LHCN-M2 (cell line): ENCODE measurements at places on chromosomes 5 and 9. TPM values are rescaled to one million over a fixed set of nuclear protein-coding genes. Genes with fewer than 3 reads are reported as not detected.

The NELFB gene
- total RNA-seq = 60.7 and 61.8 TPM in 2 replicates

DNA sequence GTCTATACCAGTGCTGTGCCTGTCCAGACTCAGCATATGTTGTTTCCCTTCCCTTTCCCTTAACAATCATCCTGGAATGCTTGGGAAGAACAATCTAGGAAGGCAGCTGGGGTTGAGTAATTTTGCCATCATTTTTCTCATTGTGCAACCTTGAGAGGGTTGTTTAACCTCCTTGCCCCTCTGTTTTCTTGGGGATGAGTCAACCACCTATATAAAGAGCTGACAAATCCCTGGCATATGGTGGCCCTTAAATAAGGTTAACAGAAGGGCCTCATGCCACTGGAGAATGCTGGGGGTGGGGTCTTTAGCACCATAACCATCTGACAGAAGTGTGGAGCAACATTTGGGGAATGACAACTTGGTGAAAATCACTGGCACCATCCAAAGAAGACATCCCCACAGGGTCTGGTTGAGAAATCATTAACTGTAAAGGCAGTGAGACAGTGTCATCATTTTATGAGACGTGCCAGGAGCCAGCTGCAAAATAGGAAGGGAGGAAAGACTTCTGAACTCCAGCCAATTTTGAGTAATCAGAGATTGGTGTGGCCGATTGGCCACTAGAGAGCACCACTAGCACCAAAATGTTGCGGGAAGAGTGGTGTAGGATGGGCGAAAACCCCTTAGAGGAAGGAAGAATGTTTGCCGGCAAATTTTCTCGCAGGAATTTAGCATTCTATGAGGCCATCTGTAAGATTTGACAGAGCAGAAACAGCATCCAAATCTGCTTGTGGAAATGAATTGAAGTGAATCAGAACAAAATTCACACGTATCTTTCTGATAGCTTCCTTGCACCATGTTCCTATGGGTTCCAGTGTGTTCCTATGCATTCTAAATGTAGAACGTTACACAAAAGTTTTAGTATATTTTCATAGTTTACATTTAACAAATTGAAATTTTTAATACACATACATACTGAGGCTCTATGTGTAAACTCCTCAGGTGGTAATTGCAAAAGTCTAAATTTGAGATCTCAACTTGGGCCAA lies 113.8 kb downstream of the MSX2 start:
- DNase-seq = peak; percentile 99

- peak; percentile 12 for DNase-seq
These were observed 155.1 kb upstream of the NR4A3 start for GRCh38 chr9:99666571-99666970.

- peak; percentile 37 for DNase-seq
These were observed 1577.3 kb upstream of the C9orf72 start for GRCh38 chr9:29150606-29151005.

DNA sequence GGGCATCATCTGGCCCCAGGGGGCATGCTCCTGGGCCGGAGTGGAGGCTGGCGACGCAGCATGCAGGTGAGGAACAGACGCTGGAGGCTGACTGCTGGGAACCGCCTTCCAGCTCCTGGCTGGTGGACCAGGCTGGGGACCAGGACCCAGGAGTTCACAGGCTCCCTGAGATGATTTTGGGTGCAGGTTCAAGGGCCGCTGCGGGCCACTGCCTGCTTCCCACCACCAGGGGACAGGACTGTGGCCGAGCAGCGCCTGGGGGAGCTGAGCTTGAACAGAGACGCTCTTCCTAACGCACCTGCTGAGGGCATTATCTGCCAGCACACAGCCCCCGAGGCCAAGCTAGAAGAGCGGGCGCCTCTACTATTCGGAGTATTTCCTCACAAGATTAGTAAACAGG lies 132.1 kb upstream of the RAPGEF1 start:
- no peak for DNase-seq

- DNase-seq = peak; percentile 77
These were observed 60.9 kb upstream of the GDNF start for GRCh38 chr5:37900692-37901091.

DNA sequence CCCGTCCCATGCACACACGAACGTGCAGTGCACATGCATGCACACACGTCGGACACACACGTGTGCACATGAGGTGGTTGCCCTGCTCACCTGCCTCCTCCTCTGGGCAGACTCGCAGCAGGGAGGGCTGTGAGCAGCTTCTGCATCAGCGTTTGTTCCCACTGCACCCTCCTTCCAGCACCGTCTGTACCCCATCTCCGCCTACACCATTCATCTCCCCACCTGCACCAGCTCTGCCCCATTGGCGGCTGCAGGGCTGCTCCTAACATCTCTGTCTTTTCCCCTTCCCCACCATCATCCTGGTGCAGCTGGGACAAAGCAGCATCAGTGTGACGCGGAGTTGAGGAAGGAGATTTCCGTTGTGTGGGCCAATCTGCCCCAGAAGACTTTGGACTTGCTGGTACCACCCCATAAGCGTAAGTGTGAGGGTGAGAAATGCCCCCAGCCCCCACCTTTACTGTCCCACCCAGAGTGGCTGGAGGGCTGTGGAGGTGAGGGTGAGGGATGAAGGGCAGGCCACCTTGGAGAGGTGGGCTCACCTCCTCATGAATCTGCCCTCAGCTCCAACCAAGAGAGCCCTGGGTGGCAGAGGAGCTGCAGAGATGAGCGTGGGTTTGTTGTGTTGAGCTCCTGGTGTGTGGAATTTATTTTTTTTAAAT lies 234.6 kb downstream of the CACNA1B start:
- no peak for DNase-seq
